ENCODE measurements at places on chromosomes 4 and X.

DNA sequence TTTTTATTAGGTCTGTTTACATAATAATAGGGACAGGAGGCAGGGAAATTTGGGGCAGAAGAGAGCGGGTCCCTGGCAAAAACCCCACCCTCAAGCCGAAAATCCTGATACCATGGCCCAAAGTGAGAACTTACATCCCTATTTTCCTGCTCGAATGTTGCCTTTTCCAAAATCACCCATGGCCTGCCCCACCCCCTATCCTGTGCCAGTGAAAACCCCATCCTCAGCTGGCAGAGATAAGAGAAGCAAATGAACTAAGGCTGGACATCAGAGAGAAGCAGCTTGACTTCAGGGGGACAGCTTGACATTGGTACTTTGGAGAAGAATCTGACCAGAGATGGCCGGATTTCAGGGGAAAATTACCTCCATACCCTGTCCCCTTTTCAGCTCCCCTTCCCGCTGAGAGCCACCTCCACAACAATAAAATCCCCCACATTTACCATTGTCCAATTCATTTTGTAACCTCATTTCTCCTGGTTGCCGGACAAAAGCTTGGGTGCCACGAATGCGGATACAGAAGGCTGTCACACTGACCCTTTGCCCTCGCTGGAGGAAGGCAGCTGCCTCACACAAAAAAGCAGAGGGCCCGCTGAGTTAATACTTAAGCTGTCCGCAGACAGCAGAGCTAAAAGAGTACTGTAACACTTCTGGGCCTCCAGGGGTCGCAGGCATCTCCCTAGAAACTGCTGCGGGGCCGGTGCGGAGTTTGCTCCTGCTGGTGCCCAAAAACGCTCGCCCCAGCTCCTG is 196.2 kb downstream of the SNCA start:
- no peak for DNase-seq

- DNase-seq: no peak
Measured at GRCh38 chr4:1172228-1172851, at the start of gene SPON2. Gene SPON2, minus strand, starts transcription at chr4:1172583.

- DNase-seq: no peak
Measured at GRCh38 chr4:89746377-89746776, 90.6 kb downstream of the SNCA start.

DNA sequence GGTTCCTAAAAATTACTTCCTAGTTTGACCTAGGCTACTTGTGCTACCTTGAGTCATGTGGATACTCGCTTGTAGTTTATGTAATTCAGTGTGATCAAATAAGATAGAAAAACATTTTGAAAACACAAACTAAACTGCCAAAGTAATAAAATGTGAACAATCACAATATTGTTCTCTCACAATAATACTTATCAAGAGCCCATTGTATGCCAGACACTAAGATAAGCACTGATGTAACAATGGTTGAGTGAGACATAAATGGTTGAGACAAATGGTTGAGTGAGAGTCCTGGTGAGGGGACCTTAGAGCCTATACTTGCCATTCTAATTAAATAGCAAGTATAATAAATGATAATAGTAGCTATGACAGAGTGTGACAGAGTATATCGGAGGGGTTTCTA is 41.7 kb downstream of the RFC1 start:
- no peak for DNase-seq

DNA sequence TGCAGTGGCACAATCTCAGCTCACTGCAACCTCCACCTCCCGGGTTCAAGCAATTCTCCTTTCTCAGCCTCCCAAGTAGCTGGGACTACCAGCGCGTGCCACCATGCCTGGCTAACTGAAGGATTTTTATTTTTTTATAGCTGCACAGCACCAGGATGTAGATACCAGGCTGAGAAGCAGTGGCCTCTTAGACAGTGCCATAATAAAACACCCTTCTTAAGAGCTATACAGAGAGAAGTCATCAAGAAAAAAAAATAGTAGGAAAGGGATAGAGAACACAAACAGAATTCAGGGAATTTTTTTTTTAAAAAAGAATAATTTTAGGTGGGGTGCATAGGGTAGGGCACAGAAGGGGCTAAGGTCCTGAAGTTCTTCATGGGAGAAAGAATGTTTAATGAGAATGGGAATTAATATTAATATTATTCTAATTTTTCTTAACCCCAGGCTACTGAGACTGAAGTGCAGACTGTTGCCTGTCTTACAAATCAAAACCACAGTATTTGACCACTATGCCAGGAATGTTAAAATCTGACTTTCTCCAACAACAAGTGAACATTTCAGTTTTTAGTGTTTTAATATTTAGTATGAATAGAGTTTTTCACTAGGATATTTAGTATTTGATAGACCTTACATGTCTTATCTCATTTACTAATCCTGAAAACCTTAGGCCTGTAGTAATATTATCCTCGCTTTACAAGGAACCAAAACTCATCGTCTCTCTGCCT is 146.7 kb downstream of the KCNIP4 start:
- no peak for DNase-seq

DNA sequence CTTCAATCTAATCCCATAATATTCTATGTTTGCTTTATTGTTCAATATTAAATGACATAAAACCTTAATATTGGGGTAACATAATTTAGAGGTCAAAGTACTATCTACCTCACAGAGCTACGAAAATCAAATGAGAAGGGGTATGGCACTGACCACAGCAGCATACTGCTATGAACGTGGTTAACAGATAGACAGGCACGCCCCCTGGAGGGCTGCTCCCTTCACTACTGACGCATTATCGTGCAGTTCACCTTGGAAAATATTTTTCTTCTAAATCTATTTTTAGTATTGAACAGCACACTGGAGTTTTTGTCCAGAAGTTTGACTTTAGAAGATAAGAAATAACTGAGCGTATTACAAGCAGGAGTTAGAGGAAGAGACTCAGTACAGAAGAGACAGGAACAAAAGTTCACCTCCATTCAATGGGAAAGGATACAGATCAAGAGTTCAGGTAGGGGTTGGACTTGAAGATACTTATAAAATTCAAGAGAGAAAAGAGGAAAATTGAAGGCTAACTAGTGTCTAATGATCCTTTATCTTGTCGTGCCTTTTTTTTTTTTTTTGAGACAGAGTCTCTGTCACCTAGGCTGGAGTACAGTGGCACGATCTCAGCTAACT is 22.7 kb downstream of the MAP9 start:
- DNase-seq: peak; percentile 34

GRCh38 chr4:11881947-11882346 is 453.3 kb upstream of the HS3ST1 start:
- no peak for DNase-seq

DNA sequence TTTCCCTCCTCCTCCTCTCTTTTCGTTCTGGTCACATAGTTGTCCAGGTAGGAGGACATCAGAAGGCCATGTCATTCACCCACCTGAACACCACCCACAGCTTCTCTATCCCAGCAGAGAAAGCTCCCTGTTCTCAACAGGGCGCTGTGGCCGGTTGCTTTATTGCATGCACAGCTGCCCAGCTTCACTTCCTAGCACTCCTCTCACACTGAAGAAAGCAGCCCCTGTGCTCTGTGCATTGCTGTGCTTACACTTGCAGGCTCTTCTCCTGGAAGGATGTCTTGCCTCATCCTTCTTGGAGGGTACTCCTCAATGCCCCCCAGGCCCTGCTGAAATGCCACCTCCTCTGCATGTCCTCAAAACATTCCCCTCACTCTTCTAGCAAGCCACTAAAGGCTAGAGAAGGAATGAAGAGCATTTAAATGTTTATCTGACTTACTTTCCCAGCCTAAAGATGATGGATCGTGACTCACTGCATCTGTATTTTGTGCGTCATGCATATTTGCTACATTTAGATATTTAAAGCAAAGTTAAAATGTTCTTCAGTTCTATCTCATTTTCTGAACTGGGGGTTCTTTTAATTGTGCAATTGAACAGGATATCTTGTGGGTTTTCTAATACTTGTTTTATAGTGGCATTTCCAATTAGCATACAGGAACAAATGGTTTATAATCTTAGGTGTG is 186.4 kb upstream of the PUDP start:
- DNase-seq: no peak

GRCh38 chrX:50941638-50942037 is 31.1 kb downstream of the BMP15 start:
- no peak for DNase-seq

GRCh38 chr4:158540125-158540907 is 18.6 kb downstream of the RXFP1 start:
- no peak for DNase-seq

GRCh38 chrX:154096140-154097002 is 1.1 kb downstream of the MECP2 start:
- no peak for DNase-seq

DNA sequence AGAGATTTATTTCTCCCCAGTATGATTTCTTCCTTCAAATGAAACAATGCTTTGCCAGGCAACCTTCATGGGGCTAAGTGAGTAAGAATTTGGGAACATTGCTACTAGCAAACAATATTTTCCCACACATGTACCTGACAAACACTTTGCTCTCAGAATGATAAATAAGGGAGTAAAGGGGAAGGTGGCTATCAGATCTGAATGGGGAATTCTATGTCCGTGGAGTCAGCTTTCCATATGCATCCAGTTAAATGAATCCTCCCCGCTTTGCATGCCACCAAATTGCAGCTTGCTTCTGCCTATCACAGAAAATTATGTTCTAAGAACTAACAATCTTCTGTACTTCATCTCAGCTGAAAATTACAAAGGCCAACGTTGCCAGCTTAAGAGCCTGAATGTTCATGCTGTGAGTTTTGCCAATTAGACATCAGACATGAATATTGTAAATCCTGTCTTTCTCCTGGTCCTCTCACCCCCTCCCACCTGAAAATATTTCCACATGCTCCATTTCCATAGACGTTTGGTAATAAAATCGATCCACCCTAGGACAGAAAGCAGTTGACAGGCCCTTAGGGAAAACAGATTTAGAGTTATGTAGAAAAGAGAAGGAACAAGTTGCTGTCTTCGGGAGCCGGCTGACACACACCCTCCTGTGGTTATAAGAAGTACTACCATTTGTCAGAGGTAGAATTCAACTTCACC is 6.3 kb downstream of the MEPE start:
- no peak for DNase-seq

- no peak for DNase-seq
Measured at GRCh38 chrX:9642270-9642995, 123.2 kb downstream of the GPR143 start.

- no peak for DNase-seq
Measured at GRCh38 chr4:94400191-94400590, 51.6 kb upstream of the PDLIM5 start.

DNA sequence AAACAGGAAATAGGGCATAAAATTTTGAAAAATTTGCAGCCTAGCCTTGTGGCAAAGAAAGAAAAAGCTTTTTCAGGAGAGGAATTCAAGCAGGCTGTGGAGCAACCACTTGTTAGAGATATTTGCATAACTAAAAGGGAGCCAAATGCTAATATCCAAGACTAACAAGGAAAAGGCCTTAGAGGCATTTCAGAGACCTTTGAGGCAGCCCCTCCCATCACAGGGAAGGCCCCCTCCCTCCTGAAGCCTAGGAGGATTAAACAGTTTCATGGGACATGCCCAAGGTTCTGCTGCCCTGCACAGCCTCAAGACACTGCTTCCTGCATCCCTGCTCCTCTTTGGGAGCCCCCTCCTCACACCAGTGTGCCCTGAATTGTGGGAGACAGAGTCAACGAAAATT is 275.4 kb upstream of the SFRP2 start:
- no peak for DNase-seq

DNA sequence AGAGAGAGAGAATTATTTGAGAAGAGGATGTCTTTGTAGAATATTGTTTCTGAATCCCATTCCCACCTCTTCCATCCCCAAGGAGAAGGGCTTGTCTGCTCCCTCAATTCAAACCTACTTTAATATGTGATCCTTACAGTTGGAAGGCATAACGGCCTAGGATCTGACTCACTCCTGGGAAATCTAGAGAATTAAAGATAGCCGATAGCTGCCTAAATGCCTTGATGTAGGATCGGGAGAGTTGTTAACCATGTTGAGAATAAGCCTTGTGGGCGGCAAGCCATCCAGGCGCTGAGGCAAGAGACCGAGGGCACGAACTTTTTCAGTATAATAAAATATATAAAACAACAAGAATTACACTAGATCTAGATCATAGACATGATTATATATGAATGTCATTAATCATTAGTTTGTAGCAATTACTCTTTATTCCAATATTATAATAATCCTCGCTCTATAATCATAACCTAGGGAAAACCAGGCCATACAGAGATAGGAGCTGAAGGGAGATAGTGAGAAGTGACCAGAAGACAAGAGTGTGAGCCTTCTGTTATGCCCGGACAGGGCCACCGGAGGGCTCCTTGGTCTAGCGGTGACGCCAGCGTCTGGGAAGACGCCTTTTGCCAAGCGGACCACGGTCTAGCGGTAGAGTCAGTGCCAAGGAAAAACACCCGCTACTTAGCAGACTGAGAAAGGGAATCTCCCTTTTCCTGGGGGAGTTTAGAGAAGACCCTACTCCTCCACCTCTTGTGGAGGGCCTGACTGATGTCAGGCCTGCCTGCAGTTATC is 13.5 kb downstream of the EMCN start:
- no peak for DNase-seq

DNA sequence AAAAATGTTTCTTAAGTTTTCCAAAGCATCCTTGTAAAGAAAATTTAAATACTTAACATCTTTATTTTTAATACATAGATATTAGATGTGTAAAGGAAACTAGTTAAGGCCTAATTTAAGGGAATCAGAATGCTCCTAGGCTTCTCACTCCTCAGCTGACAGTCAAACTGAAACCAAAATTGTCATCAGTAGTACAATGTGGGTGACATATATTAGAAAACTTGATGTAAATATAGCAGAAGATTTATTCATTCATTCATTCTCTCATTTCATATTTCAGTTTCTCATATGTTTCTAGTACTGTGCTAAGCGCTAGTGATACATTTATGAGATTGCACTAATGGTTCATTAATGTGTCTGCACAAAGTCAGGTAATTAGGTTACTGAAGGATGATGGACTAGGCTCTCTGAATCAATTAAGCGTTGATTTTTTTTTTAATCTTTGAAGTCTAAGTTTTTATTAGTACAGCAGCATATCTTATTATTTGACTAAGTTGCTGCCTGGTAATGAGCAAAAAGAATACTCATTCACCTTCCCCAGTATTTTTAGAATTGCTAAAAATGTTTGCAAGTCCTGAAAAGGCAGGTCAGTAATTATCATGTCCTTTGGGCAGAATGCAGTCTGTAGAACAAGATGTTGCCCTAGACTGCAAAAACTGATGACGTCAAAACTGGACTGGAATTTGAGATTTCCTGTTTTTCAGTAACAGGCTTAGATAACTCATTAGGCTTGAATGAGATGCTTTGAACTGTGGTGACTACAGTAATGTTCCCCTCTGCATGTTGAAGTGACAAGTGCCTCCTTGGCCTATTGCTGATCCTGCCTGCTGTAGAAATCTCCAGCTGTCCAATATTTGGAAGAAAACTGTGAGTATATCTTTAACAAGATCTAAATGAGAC is 128.7 kb downstream of the ARHGAP24 start:
- DNase-seq: no peak

DNA sequence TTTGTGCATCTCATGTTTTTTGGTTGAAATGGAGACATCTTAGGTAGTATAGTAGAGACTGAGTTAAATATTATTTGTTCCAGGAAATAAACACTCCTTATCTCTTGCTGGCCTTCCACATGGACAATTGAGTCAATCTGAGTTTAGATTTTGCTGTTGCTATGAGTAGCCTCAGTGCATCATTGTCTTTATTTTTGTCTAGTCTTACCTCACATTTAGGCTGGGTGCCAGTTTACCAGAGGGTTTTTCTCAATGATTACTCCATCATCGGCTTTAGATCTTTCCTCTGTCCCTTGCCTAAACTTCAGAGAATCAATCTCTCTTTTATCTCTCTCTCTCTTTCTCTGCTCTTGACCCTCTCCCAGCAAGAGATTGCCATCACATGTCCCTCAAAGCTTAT is 73.6 kb downstream of the GABRB1 start:
- DNase-seq: no peak

- no peak for DNase-seq
Measured at GRCh38 chr4:98305576-98305975, 44.4 kb downstream of the RAP1GDS1 start.

- DNase-seq: no peak
Measured at GRCh38 chr4:159352609-159353008, 249.7 kb downstream of the RAPGEF2 start.
